GM23248 (cell line): ENCODE measurements at places on chromosomes 7 and 10.

- peaks cover 41% of the 10 kb centered on the region for H3K27me3 ChIP-seq
- H3K4me1 ChIP-seq, result no peaks in the 10 kb centered on the region
- no peak for DNase-seq
- H3K27ac ChIP-seq, result no peak overlapping the region
- no peaks in the 10 kb centered on the region for H3K36me3 ChIP-seq
Measured at GRCh38 chr7:99839287-99840021, 11.6 kb downstream of the CYP3A43 start.

- no peaks in the 10 kb centered on the region for H3K27me3 ChIP-seq
- no peaks in the 10 kb centered on the region for H3K4me1 ChIP-seq
- no peaks in the 10 kb centered on the region for H3K36me3 ChIP-seq
- H3K4me3 ChIP-seq, result no peak overlapping the region
- H3K27ac ChIP-seq, result no peak overlapping the region
Measured at GRCh38 chr10:52368725-52369124, 54.6 kb downstream of the DKK1 start.

DNA sequence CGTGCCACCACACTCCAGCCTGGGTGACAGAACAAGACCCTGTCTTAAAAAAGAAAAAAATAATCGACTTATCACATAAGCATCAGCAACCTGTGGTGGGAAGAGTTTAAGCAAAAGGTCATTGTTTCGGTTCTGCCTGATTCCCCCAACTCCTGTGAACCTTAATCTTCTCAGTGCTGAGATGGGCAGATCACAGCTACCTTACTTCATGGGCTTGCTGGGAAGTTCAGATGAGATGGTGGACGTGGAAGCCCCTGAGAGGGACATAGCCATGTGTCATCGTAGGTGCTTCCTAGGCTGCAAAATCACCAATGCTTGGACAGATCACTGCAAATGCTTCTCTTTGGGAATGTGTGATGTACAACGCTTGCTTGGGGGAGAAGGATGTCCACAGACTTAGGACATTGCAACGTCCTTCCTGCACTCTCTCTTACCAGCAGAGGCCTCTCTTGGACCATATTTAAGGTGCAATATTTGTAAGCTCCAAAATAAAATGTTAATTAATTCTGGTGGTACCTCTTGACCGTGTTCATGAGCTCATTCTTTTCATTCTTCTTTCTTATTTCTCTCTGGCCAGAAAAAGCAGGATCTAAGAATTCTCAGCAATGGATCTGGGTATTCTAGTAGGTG, 8.6 kb downstream of the GJD4 start:
- peaks cover 8% of the 10 kb centered on the region; the same call in 1 of the 2 replicates for H3K27me3 ChIP-seq
- H3K4me3 ChIP-seq, result no peak overlapping the region
- DNase-seq, result peak; percentile 67
- no peak overlapping the region for H3K27ac ChIP-seq
- no peaks in the 10 kb centered on the region for H3K4me1 ChIP-seq

DNA sequence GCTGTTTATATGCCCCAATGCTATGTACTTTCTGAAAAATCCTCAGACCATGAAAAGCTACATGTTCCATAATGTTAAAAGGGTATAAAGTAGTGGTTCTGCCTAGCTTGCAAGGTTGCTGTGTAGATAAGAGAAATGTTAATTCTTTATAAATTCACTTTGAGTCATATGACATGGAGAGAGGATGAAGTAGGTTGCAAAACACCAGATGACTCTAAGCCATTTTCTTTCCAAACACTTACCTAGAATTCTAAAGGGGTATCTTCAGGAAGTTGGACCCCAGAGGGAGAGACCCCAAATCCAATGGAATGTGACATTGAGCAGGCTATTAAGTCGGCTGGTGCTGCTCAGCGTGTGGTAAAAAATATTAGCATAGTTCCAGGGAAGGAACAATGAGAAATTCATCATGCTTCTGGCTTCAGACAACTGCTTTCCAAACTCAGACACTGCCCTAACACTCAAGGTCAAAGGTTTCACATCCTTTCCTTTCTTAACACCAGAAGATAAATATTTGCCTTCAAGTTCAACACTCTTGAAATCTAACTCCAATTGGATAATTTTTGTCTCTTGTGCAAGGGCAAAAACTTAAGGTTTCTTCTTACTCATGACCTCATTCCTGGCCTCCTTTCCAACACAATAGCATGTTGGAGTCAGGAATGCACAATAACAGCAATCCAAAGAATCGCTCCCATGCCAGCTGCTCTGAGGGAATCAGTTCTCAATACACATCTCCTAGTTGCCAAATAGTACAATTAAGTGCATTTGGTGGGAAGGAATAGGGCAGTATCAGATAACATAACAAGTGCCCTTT, 100.7 kb upstream of the AFAP1L2 start:
- H3K36me3 ChIP-seq, result no peaks in the 10 kb centered on the region
- no peak overlapping the region for H3K4me3 ChIP-seq
- H3K4me1 ChIP-seq, result peaks cover 6% of the 10 kb centered on the region; the same call in 1 of the 2 replicates
- no peaks in the 10 kb centered on the region; the same call in 1 of the 2 replicates for H3K27me3 ChIP-seq

- no peak overlapping the region for H3K27ac ChIP-seq
- H3K4me3 ChIP-seq, result no peak overlapping the region
- DNase-seq, result no peak
- H3K36me3 ChIP-seq, result no peaks in the 10 kb centered on the region
Measured at GRCh38 chr10:46297406-46298204, 10.8 kb downstream of the ANTXRL start.

DNA sequence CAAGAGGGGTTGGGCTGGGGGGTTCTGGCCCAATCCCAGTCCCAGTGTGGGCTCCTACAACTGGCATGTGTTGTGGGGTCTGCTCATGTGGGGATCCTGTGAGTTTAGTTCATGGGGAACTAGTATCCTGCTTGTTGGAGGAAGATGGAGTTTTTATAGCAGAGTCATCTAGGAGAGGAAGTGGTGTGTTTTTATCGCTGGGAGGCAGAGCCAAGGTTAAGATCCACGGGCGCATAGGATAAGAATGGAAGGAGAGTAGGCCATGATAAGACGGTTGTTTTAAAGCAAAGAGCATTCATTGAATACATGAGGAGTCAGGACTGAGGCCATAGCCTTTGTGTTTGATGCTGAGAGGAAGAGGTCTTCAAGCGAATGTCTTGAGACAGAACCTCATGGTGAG, 211.6 kb upstream of the COBL start:
- no peaks in the 10 kb centered on the region for H3K4me1 ChIP-seq
- DNase-seq, result no peak
- no peaks in the 10 kb centered on the region for H3K27me3 ChIP-seq
- H3K36me3 ChIP-seq, result no peaks in the 10 kb centered on the region

- H3K4me1 ChIP-seq, result peaks cover 3% of the 10 kb centered on the region; the same call in 1 of the 2 replicates
- no peaks in the 10 kb centered on the region for H3K36me3 ChIP-seq
- H3K4me3 ChIP-seq, result no peak overlapping the region
- H3K27ac ChIP-seq, result no peak overlapping the region
Measured at GRCh38 chr7:132402751-132403245, 173.5 kb downstream of the PLXNA4 start.

DNA sequence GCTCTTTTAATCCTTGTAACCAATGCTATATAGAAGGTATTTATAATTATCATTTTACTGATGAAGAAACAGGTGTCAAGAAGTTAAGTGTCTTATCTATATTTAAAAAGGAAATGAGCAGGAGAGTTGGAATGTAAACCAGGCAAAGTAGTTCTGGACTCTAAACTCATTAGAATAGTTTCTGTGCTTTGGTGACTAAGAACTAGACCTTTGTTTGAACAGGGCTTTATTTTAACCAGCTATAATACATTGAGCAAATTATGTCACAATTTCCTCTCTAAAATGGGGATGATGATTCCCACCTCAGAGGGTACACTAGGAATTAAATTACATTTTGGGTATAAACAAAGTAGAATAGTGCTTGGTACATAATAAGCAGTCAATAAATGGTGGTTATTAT, 236.0 kb downstream of the MAGI2 start:
- no peaks in the 10 kb centered on the region for H3K27me3 ChIP-seq
- peaks cover 8% of the 10 kb centered on the region for H3K4me1 ChIP-seq
- no peak overlapping the region for H3K4me3 ChIP-seq
- DNase-seq, result peak; percentile 35
- H3K36me3 ChIP-seq, result no peaks in the 10 kb centered on the region

- H3K27me3 ChIP-seq, result no peaks in the 10 kb centered on the region
- H3K27ac ChIP-seq, result no peak overlapping the region
- no peaks in the 10 kb centered on the region for H3K36me3 ChIP-seq
- no peaks in the 10 kb centered on the region for H3K4me1 ChIP-seq
- H3K4me3 ChIP-seq, result no peak overlapping the region
- DNase-seq, result no peak
Measured at GRCh38 chr10:22367471-22367870, 22.2 kb downstream of the SPAG6 start.

- no peak for DNase-seq
- H3K36me3 ChIP-seq, result no peaks in the 10 kb centered on the region
- H3K27me3 ChIP-seq, result no peaks in the 10 kb centered on the region
- peak overlapping the region; percentile 93 for H3K27ac ChIP-seq
- peaks cover 26% of the 10 kb centered on the region for H3K4me1 ChIP-seq
Measured at GRCh38 chr7:127650847-127651555, 993 bp upstream of the SND1 start.

DNA sequence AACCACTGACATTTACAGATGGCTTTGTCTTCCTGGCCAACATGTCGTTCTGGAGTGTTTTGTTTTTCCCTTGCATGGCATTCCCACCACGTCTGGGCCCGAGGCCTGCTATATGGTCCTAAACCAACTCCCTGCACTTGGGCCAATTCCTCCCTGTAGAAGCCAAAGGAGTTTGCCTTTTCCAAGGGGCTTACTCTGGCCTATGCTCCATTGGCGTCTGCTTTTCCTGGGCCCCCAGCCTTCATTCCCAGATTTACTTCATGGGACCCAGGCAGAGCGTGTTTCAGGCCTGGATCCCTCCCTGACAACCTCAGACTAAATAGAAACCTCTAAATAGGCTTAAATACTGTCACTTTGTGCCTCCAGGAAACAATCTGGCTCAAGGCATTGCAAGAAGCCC, 60.7 kb downstream of the MINDY4 start:
- no peaks in the 10 kb centered on the region for H3K27me3 ChIP-seq
- no peak overlapping the region for H3K4me3 ChIP-seq
- H3K4me1 ChIP-seq, result no peaks in the 10 kb centered on the region
- H3K36me3 ChIP-seq, result no peaks in the 10 kb centered on the region
- no peak overlapping the region for H3K27ac ChIP-seq
- DNase-seq, result no peak

- no peaks in the 10 kb centered on the region for H3K27me3 ChIP-seq
- H3K4me3 ChIP-seq, result no peak overlapping the region
- H3K27ac ChIP-seq, result no peak overlapping the region
Measured at GRCh38 chr10:15856328-15857015, 3.8 kb downstream of the MINDY3 start.

GRCh38 chr7:133048589-133048988, 33.3 kb downstream of the CHCHD3 start:
- no peaks in the 10 kb centered on the region for H3K27me3 ChIP-seq
- no peak for DNase-seq
- no peaks in the 10 kb centered on the region for H3K36me3 ChIP-seq
- no peak overlapping the region for H3K27ac ChIP-seq
- H3K4me1 ChIP-seq, result peaks cover 20% of the 10 kb centered on the region

GRCh38 chr10:62426086-62426485, 51.9 kb downstream of the ZNF365 start:
- no peaks in the 10 kb centered on the region for H3K36me3 ChIP-seq

DNA sequence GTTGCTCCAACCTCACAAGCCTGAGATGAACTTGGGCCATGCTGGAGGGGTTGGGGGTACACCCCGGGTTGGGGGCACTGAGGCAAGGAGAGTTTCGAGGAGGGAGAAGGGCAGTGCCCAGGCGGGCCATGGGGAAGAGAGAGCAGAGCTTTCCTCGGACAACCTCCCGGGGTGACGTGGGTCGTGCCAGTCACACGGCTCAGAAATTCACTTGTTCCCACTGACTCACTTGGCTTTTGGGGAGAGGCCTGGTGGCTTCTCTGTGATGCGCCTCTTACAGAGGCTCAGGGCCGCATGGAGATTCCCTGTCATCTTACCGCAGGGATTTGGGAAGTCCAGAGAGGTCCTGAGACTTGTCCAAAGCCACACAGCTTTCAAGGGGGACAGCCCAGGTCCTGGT, 2.9 kb downstream of the LAT2 start:
- no peak for DNase-seq
- H3K27ac ChIP-seq, result no peak overlapping the region
- H3K27me3 ChIP-seq, result no peaks in the 10 kb centered on the region
- no peaks in the 10 kb centered on the region for H3K36me3 ChIP-seq
- H3K4me1 ChIP-seq, result peaks cover 7% of the 10 kb centered on the region; the same call in 1 of the 2 replicates

DNA sequence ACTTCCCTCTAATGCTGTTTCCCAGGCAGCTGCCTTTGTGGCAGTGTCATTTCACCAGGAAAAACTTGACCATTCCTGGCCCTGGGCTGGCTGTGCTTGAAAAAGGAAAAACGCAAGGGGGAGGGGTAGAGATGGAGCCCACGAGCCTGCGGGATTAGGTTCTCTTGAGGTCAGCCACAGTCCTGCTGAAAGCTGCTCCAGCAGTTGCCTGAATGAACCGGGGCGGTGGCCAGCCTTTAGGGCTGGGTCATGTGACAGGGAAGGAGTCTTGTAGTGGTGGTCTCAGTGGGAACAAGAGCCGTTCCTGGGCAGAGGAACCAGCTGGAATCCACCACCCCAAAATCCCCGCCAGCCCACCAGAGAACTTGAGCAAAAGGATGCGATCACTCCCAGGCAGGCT, 51.2 kb upstream of the LRRC4 start:
- H3K4me3 ChIP-seq, result no peak overlapping the region
- no peak for DNase-seq
- no peaks in the 10 kb centered on the region for H3K4me1 ChIP-seq
- no peaks in the 10 kb centered on the region for H3K27me3 ChIP-seq

DNA sequence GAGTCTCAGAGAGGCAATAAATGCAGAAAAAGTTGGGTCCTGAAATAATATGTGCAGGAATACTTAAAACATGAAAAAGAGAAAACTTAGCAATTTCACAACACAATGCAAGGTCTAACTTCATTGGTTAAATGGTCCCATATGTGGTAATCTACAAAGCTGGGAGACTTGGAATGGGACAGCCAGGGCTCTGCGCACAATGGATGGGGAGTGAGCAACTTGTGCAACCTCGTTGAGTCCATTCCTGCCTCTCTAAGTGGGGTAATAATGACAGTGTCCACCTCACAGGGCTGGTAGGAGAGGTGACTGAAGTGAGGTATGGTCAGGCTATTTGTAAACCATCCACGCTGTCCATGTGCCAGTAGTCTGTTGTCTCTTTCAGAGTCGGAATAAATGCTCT, 11.8 kb upstream of the EMX2 start:
- peaks cover 21% of the 10 kb centered on the region for H3K4me1 ChIP-seq
- DNase-seq, result peak; percentile 67
- no peaks in the 10 kb centered on the region for H3K36me3 ChIP-seq
- H3K27me3 ChIP-seq, result no peaks in the 10 kb centered on the region
- no peak overlapping the region for H3K27ac ChIP-seq

DNA sequence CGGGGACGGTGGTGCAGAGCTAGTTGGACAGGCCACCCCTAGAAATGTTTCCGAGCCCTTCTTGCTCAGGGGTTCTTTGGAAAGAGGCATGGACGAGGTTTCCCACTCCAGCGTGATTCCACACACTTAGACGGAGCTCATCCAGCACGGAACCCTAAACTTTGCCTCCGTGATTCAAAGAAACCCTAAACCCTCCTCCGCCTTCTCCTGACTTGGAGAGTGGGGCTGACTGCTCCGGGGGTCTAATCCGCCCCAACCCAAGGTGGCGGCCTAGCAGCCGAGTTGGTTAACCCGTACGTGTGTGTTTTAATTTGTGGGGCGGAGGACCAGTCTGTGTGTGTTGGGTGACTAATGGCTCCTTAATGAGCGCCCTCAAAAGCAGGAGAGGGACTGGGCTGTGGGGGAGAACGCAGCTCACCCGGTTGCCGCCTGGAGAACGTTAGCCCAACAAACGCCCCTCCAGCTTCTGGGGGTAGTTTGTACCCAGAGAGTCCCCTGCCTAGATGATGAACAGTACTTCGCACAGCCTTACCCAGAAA, 3.8 kb downstream of the NEUROG3 start:
- no peaks in the 10 kb centered on the region for H3K4me1 ChIP-seq
- no peaks in the 10 kb centered on the region for H3K36me3 ChIP-seq
- H3K4me3 ChIP-seq, result no peak overlapping the region
- DNase-seq, result no peak
- H3K27me3 ChIP-seq, result peaks cover 65% of the 10 kb centered on the region
